ENCODE measurements at places on chromosomes 7 and 10. TPM values are rescaled to one million over a fixed set of nuclear protein-coding genes. Genes with fewer than 3 reads are reported as not detected.
A peak's percentile ranks its signal among the peaks of the same experiment; 100 is the strongest.

DNA sequence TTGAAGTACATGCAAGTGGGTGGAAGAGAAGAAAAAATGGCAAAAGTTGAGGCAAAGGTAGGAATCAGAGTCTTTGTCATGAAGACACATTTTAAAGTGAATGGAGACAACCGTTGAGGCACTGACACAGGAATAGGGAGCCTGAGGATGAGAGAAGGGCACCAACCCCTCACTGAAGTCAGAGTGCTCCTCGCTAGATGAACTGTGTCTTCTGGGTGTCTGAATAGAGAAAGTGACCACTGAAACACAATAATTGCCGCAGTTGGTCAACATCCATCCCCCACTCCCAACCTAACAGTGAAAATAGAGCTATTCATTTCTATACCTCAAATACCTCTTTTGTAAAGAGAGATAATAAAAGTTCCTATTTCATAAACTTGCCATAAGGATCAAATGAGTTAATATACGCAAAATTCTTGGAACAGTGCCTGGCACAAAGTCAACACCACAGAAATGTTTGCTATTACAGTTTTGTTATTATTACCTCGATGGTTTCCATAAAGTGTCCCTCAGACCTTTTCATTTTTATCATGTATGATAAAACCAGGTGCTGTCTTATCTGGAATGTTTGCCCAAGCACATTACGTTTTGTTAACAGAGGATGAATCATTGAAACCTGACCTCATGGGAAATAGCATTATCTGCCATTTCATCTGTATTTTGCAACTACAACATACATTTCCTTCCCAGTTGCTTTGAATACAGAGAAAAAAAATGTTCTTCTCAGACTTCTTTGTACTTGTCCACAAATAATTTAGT, 61.8 kb upstream of the SP4 start:
- no peak overlapping the region for H3K4me3 ChIP-seq
- no peaks in the 10 kb centered on the region for H3K4me1 ChIP-seq
- DNase-seq = no peak
- no peaks in the 10 kb centered on the region for H3K27me3 ChIP-seq
- no peak overlapping the region for H3K27ac ChIP-seq

DNA sequence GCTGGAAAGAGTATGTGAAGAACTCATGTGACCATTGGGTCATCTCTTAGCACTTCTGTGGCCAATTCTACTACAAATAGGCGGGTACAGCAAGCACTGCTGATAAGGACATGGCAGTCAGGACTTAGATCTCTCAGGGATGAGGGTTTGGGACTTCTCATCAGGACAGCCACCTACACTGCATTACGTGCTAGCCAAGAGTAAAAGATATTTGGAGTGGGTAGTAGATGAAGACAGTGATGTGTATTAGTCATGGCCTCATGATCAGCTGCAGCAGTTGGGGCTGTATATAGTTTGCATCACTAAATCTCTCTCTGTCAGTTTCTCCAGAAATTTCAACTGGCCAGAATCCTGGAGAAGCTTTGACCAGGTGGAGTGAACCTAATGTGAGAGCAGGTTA, 9.2 kb downstream of the TAS2R60 start:
- H3K36me3 ChIP-seq = no peaks in the 10 kb centered on the region
- no peaks in the 10 kb centered on the region for H3K27me3 ChIP-seq
- H3K27ac ChIP-seq = no peak overlapping the region
- DNase-seq = no peak
- H3K4me3 ChIP-seq = no peak overlapping the region

DNA sequence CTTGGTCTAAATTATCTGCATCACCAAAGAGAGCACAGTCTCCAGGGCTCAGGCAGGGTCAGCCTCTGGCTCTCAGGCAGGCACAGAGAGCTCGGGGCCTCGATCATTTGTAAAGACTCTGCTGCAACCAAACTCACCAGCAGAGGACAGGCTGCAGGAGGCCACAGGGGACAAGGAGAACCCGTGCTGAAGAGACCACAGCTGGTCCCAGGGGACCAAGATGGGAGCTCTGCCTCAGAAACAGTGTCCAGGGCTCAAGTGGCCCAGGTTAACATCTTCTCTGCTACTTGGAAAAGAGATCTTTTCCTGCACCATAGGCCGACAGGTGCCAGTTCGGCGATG, 543.2 kb downstream of the PTPRN2 start:
- no peaks in the 10 kb centered on the region for H3K27me3 ChIP-seq
- no peak overlapping the region for H3K27ac ChIP-seq
- peaks cover 4% of the 10 kb centered on the region for H3K4me1 ChIP-seq
- DNase-seq = peak; percentile 4
- no peak overlapping the region for H3K4me3 ChIP-seq

DNA sequence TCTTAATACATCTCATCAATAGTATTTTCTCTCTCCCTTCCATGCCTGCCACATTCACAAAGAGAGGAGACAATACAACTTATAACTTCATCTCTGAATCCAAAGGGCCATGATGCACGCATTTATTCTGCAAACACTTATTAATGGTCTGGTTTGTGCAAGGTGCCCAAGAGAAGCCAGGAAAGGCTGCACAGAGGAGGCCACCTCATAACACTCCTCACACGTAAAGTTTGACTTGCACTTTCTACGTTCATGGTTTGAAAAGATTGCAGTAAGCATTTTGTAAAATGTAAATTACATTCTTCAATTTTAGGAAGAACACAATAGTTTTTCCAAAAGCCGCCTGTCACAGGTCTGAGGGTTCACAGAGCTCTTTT, 1.2 kb upstream of the PALS2 start:
- peaks cover 3% of the 10 kb centered on the region for H3K27me3 ChIP-seq
- H3K27ac ChIP-seq = no peak overlapping the region
- H3K4me1 ChIP-seq = no peaks in the 10 kb centered on the region
- DNase-seq = no peak

DNA sequence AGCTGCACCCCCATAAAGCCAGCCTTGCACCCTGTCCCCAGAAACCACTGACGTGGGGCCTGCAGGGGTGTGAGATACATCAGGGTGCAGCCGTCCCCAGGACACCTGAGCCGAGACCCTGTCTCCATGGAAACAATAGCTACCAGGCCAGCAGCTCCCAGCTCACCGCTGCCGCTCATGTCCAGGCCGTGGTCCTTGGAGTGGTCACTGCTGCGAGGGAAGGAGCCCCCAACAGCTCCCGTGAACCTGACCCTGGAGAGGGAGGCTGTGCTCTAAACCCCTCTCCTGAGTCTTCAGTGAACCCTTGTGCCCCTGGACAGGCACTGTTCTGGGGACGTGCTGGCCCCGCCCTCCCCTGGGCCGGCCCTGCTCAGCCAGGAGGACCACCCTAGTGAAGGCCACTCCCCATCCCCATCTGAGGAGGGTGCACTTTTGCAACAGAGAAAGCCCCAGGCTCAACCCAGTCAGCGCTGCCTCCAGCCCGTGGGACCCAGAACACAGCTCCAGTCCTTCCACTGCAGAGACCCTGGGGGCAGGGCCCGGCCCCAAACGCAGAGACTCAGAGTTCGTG, 19.6 kb upstream of the INPP5A start:
- peaks cover 38% of the 10 kb centered on the region for H3K4me1 ChIP-seq
- peak; percentile 36 for DNase-seq
- H3K27ac ChIP-seq = peak overlapping the region; percentile 96
- no peak overlapping the region for H3K4me3 ChIP-seq
- H3K27me3 ChIP-seq = no peaks in the 10 kb centered on the region

GRCh38 chr10:100163704-100164621, 21.9 kb downstream of the ERLIN1 start:
- H3K36me3 ChIP-seq = no peaks in the 10 kb centered on the region
- no peak overlapping the region for H3K27ac ChIP-seq
- no peaks in the 10 kb centered on the region for H3K27me3 ChIP-seq
- no peaks in the 10 kb centered on the region for H3K4me1 ChIP-seq
- DNase-seq = no peak

The HMX2 gene
- not detected for total RNA-seq

GRCh38 chr7:710161-710560, 16.3 kb upstream of the DNAAF5 start:
- no peaks in the 10 kb centered on the region for H3K4me1 ChIP-seq
- H3K4me3 ChIP-seq = no peak overlapping the region
- DNase-seq = no peak
- peaks cover 3% of the 10 kb centered on the region for H3K27me3 ChIP-seq

The DOCK4 gene
- total RNA-seq = 20.0 TPM
